ENCODE measurements at places on chromosomes 12 and 14.

DNA sequence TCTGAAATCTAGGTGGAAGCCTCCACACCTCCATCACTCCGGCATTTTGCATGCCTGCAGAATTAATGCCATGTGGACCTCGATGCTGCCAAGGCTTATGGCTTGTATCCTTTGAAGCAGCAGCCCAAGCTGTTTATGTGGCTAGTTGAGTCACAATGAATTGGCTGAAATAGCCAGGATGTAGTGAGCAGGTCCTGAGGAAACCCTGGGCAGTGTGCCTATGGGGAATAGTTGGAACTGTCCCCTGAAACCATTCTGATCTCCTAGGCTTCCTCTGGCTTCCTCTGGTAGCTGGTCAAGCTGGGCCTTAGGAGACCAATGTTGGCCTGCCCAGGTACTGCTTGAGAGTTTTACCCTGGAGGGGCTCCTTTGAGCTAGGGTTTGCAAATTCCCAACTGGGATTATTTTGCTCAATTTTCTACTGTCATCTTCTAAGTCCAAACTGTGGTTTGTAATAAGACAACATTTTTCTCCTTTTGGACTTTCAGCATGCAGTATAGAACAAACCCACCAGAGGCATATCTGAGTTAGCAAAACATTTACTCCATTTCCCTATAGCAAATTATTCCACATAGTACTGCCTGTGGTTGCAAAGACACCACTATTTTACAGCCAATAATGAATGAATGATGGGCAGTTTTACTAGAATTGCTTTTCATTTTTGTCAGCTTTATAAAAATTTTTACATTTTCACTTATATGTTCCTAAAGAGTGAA lies 85.1 kb upstream of the AMIGO2 start:
- DNase-seq: no peak

- no peak for DNase-seq
Measured at GRCh38 chr14:96574633-96575632, 72.8 kb downstream of the PAPOLA start.

GRCh38 chr12:48996794-48997718 lies 2.1 kb downstream of the DDN start:
- peak; percentile 67 for DNase-seq

DNA sequence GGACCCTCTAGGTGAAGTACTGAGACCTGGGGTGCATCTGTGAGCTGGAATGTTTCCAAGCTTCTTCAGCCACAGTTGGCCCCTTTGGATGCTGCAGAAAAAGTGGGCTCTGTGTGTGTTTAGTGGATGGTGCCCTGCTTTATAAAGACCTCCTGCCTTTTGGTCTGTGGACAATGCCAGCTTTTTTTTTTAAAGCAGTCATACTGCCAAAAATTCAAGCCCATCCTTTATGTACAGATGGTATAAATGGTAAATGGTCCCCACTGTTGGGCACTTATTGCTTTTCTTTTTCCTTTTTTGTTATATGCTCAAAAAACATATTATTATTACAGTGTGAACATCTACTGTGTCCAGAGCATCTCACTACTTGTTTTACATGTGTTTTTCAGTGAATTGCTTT lies 81.1 kb downstream of the SMOC1 start:
- no peak for DNase-seq

DNA sequence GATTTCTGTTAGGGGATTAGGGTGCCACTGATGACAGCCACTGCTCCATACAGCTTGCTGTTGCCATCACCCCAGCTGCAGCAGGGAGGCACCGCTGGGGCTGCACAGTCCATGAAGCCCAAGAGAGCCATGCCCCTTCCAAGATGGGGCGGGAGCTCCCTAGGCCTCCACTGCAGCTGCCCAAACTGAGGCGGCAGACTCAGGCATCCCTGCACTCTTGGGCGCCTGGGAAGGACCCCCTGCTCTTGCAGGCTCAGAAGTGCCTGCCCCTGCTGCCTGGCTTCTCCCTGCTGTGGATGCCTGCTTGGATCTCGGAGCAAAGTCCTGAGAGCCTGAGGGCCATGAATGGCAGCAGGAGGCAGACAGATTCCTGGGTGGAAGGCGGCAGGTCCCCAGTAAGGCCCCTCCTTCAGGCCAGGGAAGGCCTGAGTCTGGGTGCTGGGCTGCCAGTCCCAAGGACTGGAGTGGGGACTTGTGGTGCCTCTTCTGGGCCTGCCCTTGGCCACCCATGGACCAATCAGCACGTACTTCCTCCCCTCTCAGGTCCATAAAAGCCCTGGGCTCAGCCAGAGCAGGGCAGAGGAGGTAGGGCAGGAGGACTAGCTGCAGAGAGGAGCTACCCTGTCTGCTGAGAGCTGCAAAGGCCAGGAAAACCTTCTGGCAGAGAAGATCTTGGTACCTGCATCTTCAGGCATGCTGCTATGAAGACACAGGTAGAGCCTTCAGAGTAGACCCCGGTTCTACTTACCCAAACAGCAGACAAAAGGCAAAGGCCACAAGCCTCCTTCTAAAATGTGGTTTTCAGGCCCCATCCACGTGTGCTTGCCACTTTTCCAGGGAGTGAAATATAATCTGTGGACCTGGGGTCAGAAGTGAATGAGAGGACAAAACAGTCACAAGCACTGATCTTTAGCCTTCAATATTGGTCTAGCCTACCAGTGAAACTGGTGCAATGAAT lies 30.0 kb upstream of the STK38L start:
- no peak for DNase-seq

Measured in CD4-positive, alpha-beta T cell treated with Interleukin-12 subunit alpha and Interleukin-12 subunit beta, for 1 hour (primary cell).